Activated naive CD4-positive, alpha-beta T cell treated with anti-CD3 and anti-CD28 coated beads for 36 hours (primary cell): ENCODE measurements at places on chromosomes 6 and 20. TPM values are rescaled to one million over a fixed set of nuclear protein-coding genes. Genes with fewer than 3 reads are reported as not detected.

The GCNT2 gene
- total RNA-seq, result 1.6 TPM

- no peak overlapping the region for H3K4me3 ChIP-seq
- H3K4me1 ChIP-seq, result no peaks in the 10 kb centered on the region
- H3K36me3 ChIP-seq, result no peaks in the 10 kb centered on the region
- DNase-seq, result no peak
Measured at GRCh38 chr20:12051206-12052163, 133.8 kb downstream of the BTBD3 start.

DNA sequence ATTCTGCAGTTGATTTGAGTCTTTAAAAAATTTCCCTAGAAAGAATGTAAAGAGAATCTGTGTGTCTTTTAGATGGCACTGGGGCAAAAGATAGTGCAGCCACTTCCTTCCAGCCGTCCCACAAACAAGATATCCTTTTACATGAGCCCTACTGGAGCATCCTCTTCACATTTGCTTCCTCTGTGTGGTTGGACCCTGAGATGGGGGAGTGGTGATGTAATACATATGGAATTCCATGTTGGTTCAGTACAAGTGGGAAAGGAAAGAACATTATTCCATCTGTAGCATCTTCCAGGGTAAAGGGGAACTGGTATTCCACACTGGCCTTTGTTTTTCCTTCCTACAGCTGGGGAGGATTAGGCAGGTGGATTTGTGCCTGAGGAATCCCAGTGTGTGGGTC is 78.9 kb upstream of the ISM1 start:
- no peak overlapping the region for H3K27ac ChIP-seq
- DNase-seq, result no peak
- no peak overlapping the region for H3K4me3 ChIP-seq
- H3K4me1 ChIP-seq, result peaks cover 5% of the 10 kb centered on the region
- no peaks in the 10 kb centered on the region for H3K27me3 ChIP-seq

GRCh38 chr20:57835588-57836455 is 126.0 kb upstream of the PMEPA1 start:
- no peak overlapping the region for H3K27ac ChIP-seq
- no peaks in the 10 kb centered on the region for H3K4me1 ChIP-seq
- H3K27me3 ChIP-seq, result no peaks in the 10 kb centered on the region
- H3K36me3 ChIP-seq, result no peaks in the 10 kb centered on the region

DNA sequence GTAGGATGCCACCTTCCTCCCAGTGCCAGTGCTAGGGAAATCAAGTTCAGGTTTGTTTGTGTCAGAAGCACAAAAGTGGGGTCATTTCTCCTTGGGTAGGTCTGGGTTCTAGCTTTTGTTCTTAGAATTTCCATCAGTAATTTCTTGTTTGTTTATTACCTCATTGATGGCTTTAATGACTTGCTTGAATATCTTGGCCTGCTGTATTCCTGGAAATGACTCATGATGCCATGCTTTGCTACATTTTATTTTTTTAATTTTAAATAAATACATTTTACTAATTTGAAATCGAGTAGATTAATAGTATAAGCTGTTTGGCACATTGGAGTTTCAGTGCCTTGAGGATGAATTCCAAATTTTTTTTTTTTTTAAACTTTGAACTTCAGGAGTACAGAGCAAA is 189.6 kb downstream of the JARID2 start:
- no peak overlapping the region for H3K4me3 ChIP-seq
- peaks cover 93% of the 10 kb centered on the region for H3K4me1 ChIP-seq
- no peak for DNase-seq
- H3K36me3 ChIP-seq, result peaks cover 7% of the 10 kb centered on the region
- H3K27ac ChIP-seq, result peak overlapping the region; percentile 82

DNA sequence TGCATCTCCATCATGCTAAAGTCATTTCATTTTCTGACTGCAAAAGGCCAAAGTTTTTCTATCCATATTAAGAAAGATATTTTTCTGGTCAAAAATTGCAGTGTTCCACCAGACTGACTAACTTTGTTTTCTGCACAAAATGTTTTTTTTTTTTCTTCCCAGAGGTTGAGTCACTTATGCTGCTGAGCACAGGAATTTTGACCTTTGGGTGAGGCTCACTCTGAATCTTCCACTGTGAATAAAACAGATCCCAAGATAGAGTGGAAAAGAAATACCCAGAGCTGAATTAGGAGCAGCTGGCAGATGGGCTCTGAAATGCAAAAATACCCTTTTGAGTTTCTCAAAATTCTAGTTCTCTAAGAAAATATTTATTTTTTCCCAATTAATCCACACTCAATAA is 996.8 kb downstream of the KIF16B start:
- H3K4me3 ChIP-seq, result no peak overlapping the region
- no peak overlapping the region for H3K27ac ChIP-seq
- no peaks in the 10 kb centered on the region for H3K4me1 ChIP-seq
- H3K36me3 ChIP-seq, result no peaks in the 10 kb centered on the region

The JAG1 gene
- total RNA-seq, result 0.25 TPM

The ID4 gene
- not detected for total RNA-seq

The PLCB4 gene
- not detected for total RNA-seq

DNA sequence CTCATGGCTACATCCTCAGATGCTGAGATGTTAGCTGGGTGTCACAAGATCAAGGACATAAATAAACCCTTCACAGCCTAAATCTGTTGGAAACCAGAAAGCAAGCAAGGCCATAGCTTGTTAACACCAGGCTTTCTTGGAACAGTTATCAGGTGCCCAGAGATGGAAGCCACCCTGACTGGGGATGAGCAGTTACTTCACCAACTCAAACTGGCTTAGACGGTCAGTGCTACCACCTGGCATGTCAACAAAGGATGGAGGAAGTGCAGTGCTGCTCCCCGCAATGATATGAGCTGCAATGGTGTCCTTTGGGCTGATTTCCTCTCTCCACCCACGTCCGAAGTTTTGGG is 28.9 kb upstream of the SMIM29 start:
- no peak for DNase-seq
- no peak overlapping the region for H3K4me3 ChIP-seq
- no peaks in the 10 kb centered on the region for H3K27me3 ChIP-seq
- H3K27ac ChIP-seq, result no peak overlapping the region

DNA sequence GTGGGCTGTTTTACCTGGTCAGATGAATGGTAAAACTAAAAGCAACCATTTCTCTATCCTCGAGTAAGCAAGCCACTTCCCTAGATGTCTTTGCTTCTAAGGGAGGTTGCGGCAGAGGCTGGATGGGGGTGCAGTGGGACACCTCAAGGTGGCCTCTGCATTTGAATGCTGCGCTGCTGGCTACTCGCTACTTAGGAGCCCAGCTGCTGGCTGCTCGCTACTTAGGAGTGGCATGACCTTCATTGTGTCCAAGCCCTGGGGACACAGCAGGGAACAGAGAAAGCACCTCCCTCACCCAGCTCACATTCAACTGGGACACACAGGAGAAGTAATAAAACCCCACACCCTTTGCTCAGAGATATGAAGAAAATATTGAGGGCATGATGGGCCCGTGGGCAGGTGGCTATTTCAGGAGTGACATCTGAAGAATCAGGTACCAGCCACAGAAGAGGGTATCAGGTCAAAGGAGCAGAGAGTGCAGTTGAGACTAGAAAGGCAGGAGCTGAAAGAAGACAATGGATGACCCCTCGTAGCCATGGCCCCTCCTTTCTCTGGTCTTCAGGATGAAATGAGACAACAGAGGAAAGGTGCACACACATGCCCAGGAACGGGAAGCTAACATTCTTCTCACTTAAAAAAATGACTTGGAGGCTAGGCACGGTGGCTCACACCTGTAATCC is 149.4 kb downstream of the ZMYND8 start:
- no peaks in the 10 kb centered on the region for H3K27me3 ChIP-seq
- no peak for DNase-seq
- H3K27ac ChIP-seq, result no peak overlapping the region
- H3K4me1 ChIP-seq, result no peaks in the 10 kb centered on the region

The OTOR gene
- total RNA-seq, result not detected
